ENCODE measurements at places on chromosomes 16 and 17. TPM values are rescaled to one million over a fixed set of nuclear protein-coding genes. Genes with fewer than 3 reads are reported as not detected.

HBA1 gene
- total RNA-seq, result 1.1 TPM

TP53TG3C gene
- not detected for total RNA-seq

RND2 gene
- 36.1 TPM for total RNA-seq

GJC1 gene
- 81.9 TPM for total RNA-seq

SLFN13 gene
- total RNA-seq, result 18.8 TPM

NPIPA8 gene
- total RNA-seq, result 0.75 TPM

ADAP2 gene
- total RNA-seq, result 1.8 TPM

GRCh38 chr16:87860553-87861299 lies 8.6 kb downstream of the SLC7A5 start:
- peaks cover 84% of the 10 kb centered on the region for H3K36me3 ChIP-seq
- no peaks in the 10 kb centered on the region for H3K27me3 ChIP-seq
- H3K4me3 ChIP-seq, result peak overlapping the region; percentile 45
- H3K27ac ChIP-seq, result peak overlapping the region; percentile 68
- no peak for DNase-seq

GRCh38 chr16:4733747-4734062 lies 366 bp downstream of the ANKS3 start:
- H3K27me3 ChIP-seq, result no peaks in the 10 kb centered on the region
- H3K4me3 ChIP-seq, result peak overlapping the region; percentile 97
- peak overlapping the region; percentile 99 for H3K27ac ChIP-seq
- no peak for DNase-seq
- no peaks in the 10 kb centered on the region for H3K4me1 ChIP-seq

- H3K4me1 ChIP-seq, result peaks cover 20% of the 10 kb centered on the region
- no peaks in the 10 kb centered on the region for H3K27me3 ChIP-seq
- peaks cover 12% of the 10 kb centered on the region for H3K36me3 ChIP-seq
- no peak for DNase-seq
- no peak overlapping the region for H3K27ac ChIP-seq
These were observed 5.2 kb downstream of the ITPRIPL2 start for GRCh38 chr16:19118938-19119431.

DNA sequence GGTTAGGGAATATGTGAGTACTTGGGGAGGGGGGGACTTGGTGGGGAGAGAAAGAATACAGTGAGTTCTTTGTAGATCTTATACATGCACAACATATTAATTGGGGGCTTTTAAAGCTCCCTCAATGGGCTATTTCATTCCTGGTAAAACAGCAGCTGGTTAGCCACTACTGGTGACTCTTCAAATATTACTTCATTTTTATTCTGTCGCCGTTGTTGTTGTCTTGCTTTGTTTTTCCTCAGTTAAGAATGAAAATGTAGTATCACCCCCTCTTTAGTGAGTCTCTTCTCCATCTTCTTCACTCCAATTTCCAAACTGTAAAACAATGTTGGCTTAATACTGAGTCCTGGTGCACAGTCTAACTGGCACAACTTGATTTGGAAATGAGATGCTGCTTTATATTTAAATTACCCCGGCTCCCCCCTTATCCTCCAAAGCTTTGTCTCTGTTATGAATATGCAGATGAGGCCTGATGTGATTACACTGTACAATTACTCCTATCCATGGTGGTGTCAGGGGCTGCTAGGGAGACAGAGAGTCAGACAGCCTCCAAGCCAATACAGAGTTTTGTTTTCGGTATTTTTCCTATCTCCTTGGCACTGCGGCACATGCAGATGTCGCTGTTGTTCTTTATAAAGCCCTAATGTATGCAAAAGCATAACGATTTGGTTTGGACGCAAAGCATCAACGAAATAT lies 256.9 kb upstream of the PMFBP1 start:
- H3K36me3 ChIP-seq, result peaks cover 8% of the 10 kb centered on the region
- H3K27me3 ChIP-seq, result no peaks in the 10 kb centered on the region
- H3K4me3 ChIP-seq, result no peak overlapping the region
- H3K27ac ChIP-seq, result no peak overlapping the region

- DNase-seq, result no peak
- peaks cover 4% of the 10 kb centered on the region for H3K4me1 ChIP-seq
- no peak overlapping the region for H3K27ac ChIP-seq
- no peak overlapping the region for H3K4me3 ChIP-seq
- H3K36me3 ChIP-seq, result no peaks in the 10 kb centered on the region
These were observed 51.4 kb upstream of the WSCD1 start for GRCh38 chr17:6018788-6019187.

DNA sequence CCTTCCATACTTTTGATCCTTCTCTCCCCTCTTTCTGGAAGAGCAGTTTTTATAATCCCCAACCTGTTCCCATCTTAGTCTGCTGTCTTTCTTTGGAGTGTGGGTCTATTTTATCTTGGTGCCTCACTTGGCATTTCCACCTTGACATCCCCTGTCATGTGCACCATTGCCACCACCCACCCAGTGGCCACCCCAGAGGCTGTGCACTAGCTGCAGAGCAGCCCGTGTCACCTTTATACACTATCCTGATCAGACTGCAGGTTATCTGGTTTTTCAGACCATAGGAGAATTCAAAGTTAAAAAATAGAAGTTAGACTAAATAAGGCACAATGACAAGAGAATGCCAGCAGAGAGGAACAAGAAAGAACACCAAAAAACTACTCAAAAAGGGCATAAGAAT lies 43.8 kb downstream of the TANGO6 start:
- no peak overlapping the region for H3K27ac ChIP-seq
- no peak for DNase-seq
- no peaks in the 10 kb centered on the region for H3K27me3 ChIP-seq
- H3K36me3 ChIP-seq, result no peaks in the 10 kb centered on the region

- peaks cover 20% of the 10 kb centered on the region for H3K27me3 ChIP-seq
- H3K36me3 ChIP-seq, result peaks cover 12% of the 10 kb centered on the region
- no peak overlapping the region for H3K27ac ChIP-seq
- peaks cover 4% of the 10 kb centered on the region for H3K4me1 ChIP-seq
- H3K4me3 ChIP-seq, result no peak overlapping the region
These were observed 8.8 kb downstream of the RPL19 start for GRCh38 chr17:39208893-39209292.

DNA sequence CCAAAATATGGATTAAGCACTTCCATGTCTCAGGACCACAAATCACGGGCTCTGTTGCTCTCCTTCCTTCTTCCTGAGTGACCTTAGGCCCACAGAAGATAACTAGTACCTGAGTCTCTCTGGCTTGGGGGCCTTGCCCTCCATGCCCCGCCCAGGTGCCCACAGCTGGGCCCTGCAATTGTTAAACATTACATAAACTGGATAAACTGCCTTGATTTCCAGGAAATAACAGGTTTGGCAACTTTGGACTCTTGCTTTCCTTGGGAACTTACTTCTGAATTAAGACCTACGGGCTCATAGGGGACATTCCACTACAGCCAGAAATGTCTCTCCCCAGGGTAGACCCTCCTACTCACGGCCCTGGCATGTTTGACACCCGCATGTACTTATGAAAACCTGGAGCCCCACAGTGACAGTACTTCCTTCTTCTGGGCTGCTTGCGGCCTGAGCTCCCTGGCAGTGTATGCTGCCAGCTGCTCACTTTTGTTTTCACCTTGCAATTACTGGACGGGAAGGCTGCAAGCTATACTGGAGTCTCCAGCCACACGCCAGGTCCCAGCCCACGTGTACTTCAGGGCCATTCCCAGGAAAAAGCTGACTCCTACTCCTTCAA lies 2.3 kb upstream of the UBALD2 start:
- no peak overlapping the region for H3K4me3 ChIP-seq
- no peaks in the 10 kb centered on the region for H3K27me3 ChIP-seq
- peak; percentile 53 for DNase-seq
- H3K4me1 ChIP-seq, result peaks cover 15% of the 10 kb centered on the region
- peaks cover 8% of the 10 kb centered on the region for H3K36me3 ChIP-seq

- H3K27ac ChIP-seq, result no peak overlapping the region
- no peak for DNase-seq
- H3K4me1 ChIP-seq, result no peaks in the 10 kb centered on the region
- no peaks in the 10 kb centered on the region for H3K36me3 ChIP-seq
- no peak overlapping the region for H3K4me3 ChIP-seq
These were observed 1.8 kb downstream of the HOXB7 start for GRCh38 chr17:48609033-48609432.

DNA sequence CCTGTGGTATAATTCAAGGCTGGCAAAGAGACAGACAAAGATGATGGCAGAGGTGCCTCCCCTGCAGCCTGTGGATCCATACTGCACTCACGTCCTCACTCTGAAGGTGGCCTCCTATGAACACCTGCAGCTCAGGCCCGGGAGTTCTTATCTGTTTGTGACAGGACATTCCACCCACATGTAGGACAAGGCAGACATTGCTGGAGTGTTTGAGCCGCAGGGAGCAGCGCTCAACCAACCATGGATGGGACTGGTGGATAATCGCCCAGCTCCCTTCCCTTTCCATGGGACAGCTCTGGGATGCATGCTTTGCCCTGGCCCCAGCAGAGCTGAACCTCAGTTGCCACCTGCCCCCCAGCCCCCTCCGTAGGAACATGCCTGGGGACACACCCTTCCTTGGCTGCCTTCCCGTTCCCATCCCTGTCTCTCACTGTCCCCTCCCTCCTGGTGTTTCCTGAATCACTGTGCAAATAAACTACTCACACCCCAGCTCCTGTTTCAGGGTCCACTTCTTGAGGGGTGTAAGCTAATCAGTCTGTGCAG lies 22.2 kb downstream of the ITPRIPL2 start:
- H3K4me1 ChIP-seq, result peaks cover 13% of the 10 kb centered on the region
- DNase-seq, result peak; percentile 72
- H3K27me3 ChIP-seq, result no peaks in the 10 kb centered on the region
- H3K27ac ChIP-seq, result no peak overlapping the region
- H3K36me3 ChIP-seq, result no peaks in the 10 kb centered on the region

DNA sequence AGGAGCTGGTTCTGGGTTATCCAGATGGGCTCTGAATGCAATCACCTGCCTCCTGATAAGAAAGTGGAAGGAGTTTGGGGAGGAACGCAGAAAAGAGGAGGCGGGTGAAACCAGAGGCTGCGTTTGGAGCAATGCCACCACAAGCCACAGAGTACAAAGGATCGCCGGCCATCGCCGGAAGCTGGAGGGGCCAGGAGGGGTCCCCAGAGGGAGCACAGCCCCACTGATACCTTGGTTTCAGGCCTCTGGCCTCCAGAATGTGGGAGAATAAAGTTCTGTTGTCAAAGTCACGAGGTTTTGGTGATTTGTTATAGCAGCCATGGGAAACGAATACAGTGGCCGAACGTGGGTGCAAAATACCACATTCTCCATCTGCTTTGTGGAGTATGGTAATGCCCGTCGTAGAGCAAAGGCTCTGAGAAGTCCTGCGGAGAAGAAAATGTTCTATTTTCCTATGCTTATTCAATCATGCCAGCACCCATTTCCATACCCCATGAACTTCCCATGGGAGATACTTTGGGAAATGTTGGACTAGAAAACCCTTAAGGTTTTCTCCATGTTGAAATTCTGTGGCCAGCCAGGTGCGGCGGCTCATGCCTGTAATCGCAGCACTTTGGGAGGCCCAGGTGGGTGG lies 51.4 kb downstream of the ZDHHC7 start:
- H3K4me1 ChIP-seq, result no peaks in the 10 kb centered on the region
- H3K36me3 ChIP-seq, result no peaks in the 10 kb centered on the region

DNA sequence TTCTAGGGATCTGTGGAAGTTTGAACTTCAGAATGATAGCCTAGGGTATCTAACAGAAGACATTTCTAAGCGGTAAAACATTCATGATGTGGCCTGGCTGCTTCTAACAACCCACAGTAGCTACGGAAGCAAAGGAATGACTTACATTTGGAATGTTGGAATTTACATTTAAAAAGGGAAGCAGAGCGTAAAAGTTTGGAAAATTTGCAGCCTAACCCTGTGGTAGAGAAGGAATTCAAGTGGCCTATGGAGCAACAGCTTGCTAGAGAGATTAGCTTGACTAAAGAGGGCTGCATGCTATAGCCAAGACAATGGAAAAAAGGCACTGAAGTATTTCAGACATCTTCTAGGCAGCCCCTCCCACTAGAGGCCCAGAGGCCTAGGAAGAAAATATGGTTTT lies 50.1 kb downstream of the HNF1B start:
- peaks cover 61% of the 10 kb centered on the region for H3K36me3 ChIP-seq
- no peaks in the 10 kb centered on the region for H3K4me1 ChIP-seq
- no peak for DNase-seq
- peak overlapping the region; percentile 17 for H3K4me3 ChIP-seq
- H3K27me3 ChIP-seq, result no peaks in the 10 kb centered on the region
- no peak overlapping the region for H3K27ac ChIP-seq

DNA sequence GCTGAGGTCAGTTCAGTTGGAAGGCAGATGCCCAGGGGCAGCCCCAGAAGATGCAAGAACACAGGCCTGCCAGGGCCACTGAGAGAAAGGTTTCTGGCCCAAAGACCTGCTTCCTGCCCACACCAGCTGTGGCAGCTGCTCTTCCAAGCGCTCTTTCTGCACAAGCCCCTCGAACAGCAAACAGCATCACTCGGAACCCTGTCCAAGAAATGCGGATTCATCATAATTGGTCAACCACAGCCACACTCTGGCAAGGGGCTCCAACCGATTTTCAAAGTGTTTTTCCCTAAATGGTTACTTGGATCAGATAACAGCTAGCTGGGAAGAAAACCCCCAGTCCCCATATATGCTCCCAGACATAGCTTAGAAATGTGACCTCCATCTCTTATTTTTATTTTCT lies 71.1 kb upstream of the DNAH17 start:
- peaks cover 27% of the 10 kb centered on the region for H3K27me3 ChIP-seq
- DNase-seq, result no peak
- H3K36me3 ChIP-seq, result no peaks in the 10 kb centered on the region
- no peak overlapping the region for H3K4me3 ChIP-seq

- H3K36me3 ChIP-seq, result no peaks in the 10 kb centered on the region
- peaks cover 48% of the 10 kb centered on the region for H3K27me3 ChIP-seq
- DNase-seq, result no peak
These were observed 144.4 kb upstream of the ZFHX3 start for GRCh38 chr16:73192232-73192894.

- peaks cover 13% of the 10 kb centered on the region for H3K36me3 ChIP-seq
- H3K27me3 ChIP-seq, result no peaks in the 10 kb centered on the region
- no peak overlapping the region for H3K4me3 ChIP-seq
- H3K4me1 ChIP-seq, result peaks cover 2% of the 10 kb centered on the region
- no peak for DNase-seq
These were observed 74.9 kb downstream of the CMIP start for GRCh38 chr16:81519301-81520150.

DNA sequence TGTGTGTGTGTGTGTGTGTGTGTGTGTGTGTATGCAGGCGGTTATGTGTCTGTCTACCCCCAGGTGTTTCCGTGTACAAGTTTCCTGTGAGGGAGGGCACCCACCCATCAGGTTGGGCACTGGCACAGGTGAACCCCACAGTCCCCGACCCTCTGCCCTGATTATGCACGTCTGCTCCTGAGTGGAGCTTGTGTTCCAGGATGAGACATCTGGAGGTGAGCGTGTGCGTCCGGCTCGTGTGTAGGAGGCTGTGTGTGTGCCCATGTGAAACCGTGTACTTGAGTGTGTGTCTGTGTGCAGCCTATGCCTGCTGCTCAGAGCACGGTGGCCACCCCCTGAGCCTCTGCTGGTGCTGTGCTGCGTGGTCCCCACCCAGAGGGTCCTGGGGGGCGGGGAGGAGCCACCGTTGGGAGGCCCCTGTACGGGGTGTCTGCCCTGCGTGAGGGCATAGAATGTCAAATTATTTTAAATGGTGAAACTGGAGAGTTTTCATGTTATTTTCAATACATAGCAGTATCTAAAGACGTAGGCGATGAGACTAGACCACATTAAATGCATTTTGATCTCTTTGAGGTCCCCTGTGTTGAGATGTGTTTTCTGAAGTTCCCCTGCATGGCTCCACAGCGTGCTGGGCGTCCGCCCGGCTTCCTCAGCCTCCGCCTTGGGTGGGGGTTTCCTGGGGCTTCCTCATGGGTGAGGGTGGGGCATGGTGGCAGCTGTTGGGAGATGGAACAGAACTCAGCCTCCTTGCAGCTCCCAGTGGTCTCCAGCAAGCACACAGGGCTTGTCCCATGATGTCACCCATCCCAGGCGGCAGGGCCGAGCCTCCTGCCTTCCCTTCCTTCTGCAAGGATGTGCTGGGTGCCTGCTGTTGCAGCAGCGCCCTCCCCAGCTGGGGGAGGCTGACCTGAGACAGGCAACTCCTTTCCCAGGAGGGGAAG lies 43.4 kb downstream of the KCNJ12 start:
- peak; percentile 72 for DNase-seq
- H3K4me1 ChIP-seq, result no peaks in the 10 kb centered on the region
- no peaks in the 10 kb centered on the region for H3K27me3 ChIP-seq
- no peak overlapping the region for H3K27ac ChIP-seq
- no peaks in the 10 kb centered on the region for H3K36me3 ChIP-seq

Data from endodermal cell (in vitro differentiated cells).